ENCODE measurements at places on chromosomes 6 and 20.

DNA sequence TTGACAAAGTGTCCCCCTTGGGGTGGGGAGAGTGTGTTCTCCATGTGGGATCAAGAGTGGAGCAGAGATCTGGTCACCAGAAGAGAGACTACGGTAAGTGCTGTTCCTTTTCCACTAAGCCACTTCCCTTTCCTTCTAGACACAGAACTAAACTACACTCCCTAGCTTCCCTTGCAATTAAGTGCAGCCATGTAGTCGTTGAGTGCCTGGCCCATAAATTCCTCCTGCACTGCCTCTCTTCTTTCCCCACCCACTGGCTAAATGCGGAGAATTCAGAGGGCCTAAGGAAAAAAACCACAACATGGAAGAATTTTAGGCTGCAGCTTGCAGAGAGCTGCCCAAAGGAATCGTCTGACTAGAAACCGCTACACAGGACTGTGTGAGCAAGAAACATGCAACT lies 1.5 kb downstream of the WDR27 start:
- DNase-seq = no peak

DNA sequence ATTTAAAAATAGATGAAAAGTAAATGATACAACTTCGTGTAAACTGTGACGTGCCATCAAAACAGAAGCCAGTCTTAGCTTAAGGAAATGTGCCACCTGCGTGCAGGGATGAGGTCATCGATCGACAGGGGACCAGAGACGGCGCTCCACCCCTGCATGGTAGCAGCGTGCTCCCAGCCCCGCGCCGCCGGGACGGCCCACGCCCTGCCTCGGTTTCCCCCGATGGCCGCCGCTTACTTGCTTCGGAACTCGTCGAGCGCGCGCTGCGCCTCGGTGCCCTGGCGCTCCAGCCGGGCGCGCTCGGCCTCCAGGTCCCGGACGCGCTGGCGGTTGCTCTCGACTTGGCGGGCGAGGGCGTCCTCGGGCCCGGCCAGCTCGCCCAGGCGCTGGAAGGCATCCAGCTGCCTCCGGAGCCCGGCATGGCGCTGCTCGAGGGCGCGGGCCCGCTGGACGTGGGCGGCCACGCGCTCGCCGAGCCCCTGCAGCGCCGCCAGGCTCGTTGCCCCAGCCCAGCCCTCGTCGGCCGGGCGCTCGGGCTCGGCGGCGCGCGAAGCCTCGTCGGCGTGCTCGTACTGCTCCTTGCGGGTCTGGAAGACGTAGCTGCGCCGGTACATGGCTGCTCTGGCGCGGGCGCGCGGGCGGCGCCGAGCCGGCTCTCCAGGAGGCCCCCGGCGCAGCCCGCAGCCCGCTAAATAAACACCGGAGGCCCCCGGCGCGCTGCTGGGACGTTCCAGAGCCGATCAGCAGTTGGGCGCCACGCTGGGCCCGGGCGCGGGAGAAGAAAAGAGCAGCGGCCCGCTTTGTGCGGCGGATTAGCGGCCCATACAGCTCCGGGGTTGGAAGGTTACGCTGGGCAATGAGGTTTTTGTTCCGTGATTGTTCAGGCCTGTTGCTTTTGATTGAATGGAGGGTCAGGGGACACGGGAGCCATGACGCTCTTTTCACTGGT lies at the start of gene BFSP1:
Gene BFSP1, minus strand, starts transcription at position 664 of the 949 bp plus-strand sequence. Its CDS starts 50 bp downstream, at position 614.
- DNase-seq = no peak

- no peak for DNase-seq
Observed at GRCh38 chr6:43773050-43773979, 3.3 kb downstream of the VEGFA start.

GRCh38 chr6:1063671-1064355 lies 248.1 kb upstream of the FOXQ1 start:
- DNase-seq = no peak

- DNase-seq = no peak
Observed at GRCh38 chr20:11549172-11550103, 368.3 kb upstream of the BTBD3 start.

GRCh38 chr6:139064981-139065665 lies 36.6 kb downstream of the ABRACL start:
- no peak for DNase-seq

DNA sequence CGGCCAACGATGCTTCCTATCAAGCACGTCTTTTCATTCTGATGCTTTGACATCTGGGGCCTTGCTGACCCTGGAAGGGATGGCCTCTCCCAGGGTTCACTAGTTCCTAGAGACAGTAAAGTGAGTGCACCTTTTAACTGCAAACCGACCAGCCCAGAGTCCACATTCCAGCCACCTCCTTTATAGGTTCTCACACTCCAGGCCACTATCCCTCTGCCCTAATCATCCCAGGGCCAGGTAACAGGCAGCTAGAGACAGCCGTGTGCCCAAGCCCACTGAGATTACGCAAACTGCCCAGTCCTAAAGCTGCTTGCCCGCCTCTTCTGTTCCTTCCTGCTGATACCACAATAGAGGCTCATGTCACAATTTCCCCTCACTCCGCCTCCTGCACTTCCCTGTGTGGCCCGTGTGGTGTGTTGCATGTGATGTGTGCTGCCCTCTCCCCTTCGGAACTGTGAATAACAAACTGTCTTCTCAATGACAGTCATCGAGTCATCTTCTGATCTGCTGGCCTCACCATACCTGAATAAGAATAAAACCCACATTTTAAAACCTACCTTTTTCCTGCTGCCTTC lies 123.7 kb upstream of the EXOC2 start:
- no peak for DNase-seq

DNA sequence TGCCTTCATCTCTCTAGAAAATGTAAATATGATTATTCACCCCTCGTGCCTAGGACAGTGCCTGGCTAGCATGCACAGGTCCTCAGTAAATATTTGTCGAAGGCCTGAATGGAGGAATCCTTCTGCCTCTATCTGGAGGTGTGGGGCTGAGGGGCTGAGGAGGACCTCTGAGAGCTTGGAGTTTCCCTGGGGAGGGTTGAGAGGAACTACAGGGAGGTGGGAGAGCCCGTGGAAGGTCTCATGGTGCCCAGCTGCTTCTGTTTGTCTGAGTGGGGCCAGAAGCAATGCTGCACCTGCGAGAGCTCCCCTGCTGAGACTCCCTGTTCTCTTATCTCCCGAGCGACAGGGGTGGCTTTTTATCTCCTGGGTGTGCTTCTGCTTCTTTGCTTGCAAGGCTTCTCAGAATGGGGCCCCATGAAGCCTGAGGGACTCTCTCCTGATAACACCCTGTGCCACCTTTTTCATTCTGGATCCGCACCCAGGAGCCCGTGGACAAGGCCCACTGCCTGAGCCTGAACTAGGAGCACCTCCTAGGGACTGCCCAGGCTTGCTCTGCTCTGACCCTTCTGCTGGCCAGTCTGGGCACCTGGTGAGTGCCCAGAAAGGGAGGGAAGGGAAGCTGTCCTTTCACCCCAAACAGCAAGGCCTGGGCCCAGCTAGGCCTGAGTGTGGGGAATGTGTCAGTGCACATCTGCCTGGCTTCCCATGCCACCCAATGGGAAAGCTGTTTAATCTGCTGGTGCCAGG lies 2.4 kb downstream of the SLC29A1 start:
- DNase-seq = no peak

GRCh38 chr6:92495242-92495641 lies 924.1 kb downstream of the EPHA7 start:
- no peak for DNase-seq

GRCh38 chr6:9481292-9482029 lies 933.4 kb downstream of the TFAP2A start:
- no peak for DNase-seq

- DNase-seq = no peak
Observed at GRCh38 chr6:108052706-108053105, 21.8 kb downstream of the OSTM1 start.

DNA sequence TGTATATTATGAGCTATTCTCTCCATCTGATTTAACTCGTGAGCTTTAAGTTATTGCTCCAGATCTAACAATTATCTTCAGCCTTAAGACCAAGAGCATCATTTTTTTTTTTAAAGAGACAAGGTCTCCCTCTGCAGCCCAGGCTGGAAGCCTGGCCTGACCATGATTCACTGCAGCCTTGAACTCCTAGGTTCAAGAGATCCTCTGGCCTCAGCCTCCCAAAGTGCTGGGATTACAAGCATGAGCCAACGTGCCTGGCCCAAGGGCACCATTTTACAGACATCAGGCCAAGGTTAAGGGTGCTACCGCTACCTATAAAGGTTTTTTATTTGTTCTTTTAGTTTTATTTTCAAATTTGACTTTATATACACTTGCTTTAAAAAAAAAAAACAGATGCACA lies 2.3 kb downstream of the SUPT3H start:
- no peak for DNase-seq

GRCh38 chr6:147853574-147853973 lies 345.1 kb downstream of the SAMD5 start:
- DNase-seq = no peak

GRCh38 chr20:49326026-49326425 lies 48.2 kb upstream of the ZNFX1 start:
- DNase-seq = no peak

DNA sequence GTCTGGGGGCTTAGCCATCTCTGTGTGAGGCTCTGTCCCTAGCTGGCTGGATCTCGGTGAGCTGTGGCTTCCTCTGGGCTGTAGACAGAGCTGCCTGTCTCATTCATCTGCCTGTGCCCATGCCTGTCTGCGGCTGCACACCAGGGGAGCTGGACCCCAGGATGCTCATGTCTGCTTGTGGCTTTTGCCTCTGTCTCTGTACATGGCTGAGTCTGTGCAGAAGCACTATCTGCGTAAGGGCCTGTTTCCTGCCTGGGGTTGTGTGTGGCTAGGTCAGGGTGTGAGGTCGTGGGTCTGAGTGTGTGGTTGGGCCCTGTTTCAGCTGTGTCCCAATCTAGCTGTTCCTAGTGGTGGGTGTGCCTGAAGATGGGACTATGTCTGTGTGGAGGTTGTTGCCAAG lies 68.2 kb downstream of the CDH22 start:
- no peak for DNase-seq
